Heart right ventricle (tissue), 16 donors: ENCODE measurements at places on chromosomes 12 and 14. TPM values are rescaled to one million over a fixed set of nuclear protein-coding genes. Genes with fewer than 3 reads are reported as not detected.

DNA sequence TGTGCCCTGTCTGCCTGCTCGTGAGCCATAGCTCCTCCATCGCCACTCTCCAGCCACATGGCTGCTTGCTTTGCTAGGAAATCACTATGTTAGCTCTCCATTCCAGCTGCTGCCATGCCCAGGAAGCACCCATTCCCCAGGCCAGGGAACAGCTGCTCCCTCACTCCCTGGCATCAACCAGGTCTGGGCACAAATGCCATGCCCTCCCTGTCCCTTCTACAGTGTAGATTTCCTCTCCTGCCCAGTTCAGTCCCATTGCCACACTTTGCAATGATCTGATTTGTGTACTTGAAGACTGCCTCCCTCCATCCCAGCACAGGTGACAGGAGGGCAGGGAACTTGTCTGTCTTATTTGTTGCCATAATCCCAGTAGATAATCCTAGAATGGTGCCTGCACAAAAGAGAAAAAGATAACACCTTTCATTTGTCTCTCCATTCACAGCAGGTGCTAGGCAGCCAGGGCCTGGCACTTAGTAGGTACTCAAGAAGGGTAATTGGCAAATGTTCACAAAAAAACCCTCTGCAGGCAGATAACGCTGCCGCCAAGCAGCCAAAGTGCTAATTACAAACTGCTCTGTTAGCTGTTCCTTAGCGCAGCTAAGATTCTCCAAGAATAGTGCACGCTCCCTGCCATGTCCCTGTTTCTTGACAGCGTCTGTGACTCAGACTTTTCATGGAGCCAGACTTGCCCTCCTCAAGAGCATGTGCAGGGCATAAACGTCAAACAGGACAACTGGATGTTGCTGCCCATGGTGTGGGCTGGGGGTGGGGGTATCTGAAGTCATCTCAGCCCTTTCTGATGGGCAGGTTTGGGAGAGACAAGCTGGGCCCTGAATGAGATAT lies 69.1 kb downstream of the ARL6IP4 start:
- no peak for DNase-seq

Gene IL23A
- 0.20 TPM for polyA plus RNA-seq

GRCh38 chr12:17079251-17079909 lies 473.4 kb upstream of the LMO3 start:
- DNase-seq = no peak

Gene IL26
- not detected for polyA plus RNA-seq

GRCh38 chr12:77816196-77816595 lies 14.5 kb upstream of the NAV3 start:
- no peak for DNase-seq

DNA sequence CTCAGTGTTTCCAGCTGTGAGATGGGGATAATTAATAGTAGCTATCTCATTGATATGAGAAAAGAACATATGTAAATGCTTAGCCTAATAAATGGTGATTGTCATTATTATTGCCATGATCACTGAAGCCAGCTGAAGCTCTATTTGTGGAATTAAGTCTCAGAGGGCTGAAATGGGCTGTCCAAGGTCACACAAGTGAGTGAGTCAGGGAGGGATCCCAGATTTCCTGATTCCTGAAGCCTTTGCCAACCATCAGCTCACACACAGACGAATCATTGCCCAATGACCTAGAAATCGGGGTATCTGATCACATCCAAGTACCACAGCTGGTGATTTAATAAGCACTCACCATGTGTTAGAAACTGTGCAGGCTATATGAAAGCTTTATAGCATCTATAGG lies 21.6 kb upstream of the TMEM229B start:
- DNase-seq = no peak

DNA sequence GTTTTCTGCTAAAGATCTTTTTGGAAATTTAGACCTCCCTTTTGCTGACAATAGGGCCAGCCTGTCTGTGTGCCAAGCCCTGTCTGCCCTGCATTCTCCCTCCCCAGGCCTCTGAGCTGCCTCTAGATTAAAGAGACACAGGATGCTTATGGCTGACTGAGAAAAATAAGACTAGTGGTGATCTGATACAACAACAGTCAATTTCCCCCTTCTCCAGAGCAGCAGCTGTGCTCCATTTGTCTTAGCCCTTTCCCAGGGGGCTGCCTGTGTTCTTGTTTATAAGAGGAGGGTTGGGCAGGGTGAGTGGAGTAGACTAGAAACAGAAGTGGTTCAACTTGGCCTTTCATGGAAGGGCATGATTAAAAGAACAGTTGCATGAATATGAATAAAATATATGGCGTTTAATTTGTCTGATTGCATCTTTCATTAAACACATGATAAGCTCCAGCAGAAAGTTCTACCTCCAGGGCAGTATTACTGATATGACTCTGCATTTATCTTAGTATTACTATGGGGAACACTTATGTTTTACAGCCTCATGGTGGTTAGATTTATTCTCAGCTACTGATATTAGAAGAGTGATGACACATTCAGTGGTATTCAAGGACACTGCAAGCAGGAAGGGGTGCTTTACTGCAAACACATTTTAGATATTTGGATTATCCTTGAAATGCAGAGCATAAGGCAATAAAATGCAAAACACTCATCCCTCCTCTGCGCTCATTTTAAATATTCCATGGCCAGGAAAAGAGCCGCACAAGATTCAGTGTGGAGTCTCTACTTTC lies 150.2 kb upstream of the CLEC14A start:
- DNase-seq = peak; percentile 8

DNA sequence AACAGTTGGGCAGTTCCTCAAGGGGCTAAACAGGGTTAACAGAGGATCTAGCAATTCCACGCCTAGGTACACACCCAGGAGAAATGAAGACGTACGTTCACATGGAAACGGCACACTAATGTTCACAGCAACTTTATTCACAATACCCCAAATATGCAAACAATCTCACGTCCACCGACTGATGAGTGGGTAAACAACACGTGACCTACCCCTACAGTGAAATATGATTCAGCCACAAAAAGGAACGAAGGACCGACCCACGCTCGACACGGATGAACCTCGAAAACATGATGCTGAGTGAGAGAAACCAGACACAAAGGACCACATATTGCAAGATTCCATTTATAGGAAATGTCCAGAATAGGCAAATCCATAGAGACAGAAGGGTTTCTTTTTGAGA lies 112.7 kb downstream of the NCOR2 start:
- no peak for DNase-seq

GRCh38 chr14:68643673-68644072 lies 149.2 kb downstream of the ZFP36L1 start:
- no peak for DNase-seq

DNA sequence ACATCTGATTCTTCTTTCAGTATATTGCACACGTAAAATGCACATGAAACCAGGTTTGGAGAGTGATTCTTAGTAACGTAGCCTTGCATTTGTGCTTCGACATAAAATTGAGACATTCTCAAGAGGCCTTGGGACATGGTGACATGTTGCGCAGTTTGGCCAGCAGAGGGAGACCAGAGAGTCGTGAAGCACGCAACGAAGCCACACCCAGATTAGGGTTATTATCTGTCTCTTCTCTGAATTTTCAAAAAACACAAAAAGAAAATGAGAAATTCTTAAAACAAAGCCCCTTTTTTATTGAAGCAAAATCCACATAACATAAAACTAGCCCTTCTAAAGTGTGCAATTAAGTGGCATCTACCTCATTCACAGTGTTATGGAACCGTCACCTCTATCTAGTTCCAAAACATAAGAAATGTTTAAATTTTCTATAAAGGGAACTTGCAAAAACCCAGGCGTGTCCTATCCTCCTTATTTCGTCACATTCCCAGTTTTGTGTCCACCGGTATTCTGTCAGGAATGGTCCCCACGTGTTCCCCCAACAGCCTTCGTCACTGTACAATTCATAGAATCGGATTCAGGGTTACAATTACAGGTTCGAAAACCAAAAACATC lies 108.8 kb upstream of the ATF7IP start:
- DNase-seq = peak; percentile 82

- DNase-seq = peak; percentile 60
Observed at GRCh38 chr12:9163392-9163791, 44.8 kb downstream of the PZP start.

- DNase-seq = no peak
Observed at GRCh38 chr12:96219700-96220206, 25.6 kb downstream of the ELK3 start.

GRCh38 chr12:100199347-100200149 lies 1.1 kb upstream of the ACTR6 start:
- DNase-seq = peak; percentile 41

DNA sequence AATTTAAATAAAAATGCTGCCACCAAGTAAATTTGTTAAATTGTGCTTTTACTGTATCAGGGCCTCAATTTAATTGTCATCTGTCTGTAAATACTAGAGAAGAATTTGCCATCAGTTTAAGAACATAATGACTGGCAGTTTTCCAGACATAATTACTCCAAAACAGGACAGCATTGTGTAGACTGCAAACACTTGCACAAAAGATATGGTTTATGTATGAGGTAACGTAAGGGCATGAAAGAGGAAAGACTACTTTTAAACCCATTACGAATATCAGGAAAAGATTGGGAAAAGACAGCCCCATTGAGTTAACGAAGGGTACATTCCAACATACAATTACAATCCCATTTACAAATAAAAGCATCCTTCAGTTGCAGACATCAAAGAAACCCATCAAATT lies 59.8 kb upstream of the KRR1 start:
- no peak for DNase-seq

Gene E2F7
- polyA plus RNA-seq = 0.29 TPM

DNA sequence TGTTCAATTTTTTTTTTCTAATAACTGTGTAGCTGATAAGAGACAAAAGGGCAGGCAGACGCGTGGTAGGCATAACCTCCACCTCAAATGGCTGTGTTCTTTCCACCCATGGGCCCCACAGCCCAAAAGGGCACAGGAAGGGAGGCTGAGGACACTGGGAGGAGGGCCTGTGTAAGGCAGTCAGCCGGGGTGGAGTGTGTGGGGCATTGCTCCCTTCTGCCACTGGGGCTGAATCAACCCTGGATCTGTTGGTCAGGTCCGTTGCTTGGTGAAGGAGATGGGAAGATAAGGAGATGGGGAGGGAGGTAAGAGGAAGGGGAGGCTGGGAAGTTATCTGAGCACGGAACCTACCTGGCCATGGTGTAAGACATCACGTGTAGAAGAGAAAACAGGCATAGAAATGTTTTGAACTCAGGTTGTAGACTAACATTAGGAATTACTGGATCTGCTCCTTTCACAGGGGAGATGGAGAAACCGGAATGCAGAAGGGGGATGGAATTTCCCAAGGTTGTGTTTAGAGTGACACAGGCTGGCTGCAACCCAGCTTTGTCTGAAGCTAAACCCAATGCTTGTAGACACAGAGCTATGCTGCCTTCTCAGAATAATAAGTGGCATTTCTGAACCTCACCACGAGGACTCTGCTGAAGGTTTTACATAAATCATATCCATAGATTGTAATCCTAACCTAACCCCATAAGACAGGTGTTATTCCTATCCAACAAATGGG lies 138.5 kb upstream of the NOS1 start:
- no peak for DNase-seq

Gene GARIN6
- not detected for polyA plus RNA-seq

- DNase-seq = no peak
Observed at GRCh38 chr12:90254796-90255195, 546.2 kb upstream of the ATP2B1 start.

- DNase-seq = no peak
Observed at GRCh38 chr12:2644683-2645405, 149.9 kb upstream of the FKBP4 start.

Gene RERG
- polyA plus RNA-seq = 9.7 TPM

GRCh38 chr14:100982353-100982752 lies 78.8 kb upstream of the RTL1 start:
- no peak for DNase-seq

- no peak for DNase-seq
Observed at GRCh38 chr14:33692762-33693161, 258.1 kb downstream of the EGLN3 start.

DNA sequence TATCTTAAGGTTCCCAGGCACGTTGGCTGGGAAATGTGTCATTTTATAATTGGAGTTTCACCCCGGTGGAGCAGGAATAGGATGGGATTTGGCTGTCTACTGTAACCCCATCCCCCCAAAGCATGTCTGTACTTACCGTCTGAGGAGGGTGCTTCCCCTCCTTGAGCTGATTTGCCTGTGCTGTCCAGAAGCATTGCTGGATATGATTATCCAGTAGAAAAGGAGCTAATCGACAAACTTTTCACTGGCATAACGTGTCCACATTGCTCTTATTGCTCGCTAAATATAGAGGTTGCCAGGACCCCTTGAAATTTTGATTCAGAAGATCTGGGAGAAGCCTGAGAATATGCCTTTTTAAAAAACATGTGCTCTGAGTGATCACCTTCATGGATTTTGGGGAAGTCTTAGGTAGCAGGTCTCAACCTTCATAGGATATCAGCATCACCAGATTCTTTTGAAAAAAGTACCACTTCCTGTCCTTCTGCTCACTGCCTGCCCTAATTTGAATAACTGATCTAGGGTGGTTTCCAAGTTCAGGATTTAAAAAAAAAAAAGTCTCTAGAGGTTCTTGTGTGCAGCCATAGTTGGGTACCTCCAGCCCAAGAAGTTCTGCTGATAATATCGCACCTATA lies 80.4 kb upstream of the KCNA1 start:
- no peak for DNase-seq

Gene OTOGL
- polyA plus RNA-seq = 0.04 TPM

DNA sequence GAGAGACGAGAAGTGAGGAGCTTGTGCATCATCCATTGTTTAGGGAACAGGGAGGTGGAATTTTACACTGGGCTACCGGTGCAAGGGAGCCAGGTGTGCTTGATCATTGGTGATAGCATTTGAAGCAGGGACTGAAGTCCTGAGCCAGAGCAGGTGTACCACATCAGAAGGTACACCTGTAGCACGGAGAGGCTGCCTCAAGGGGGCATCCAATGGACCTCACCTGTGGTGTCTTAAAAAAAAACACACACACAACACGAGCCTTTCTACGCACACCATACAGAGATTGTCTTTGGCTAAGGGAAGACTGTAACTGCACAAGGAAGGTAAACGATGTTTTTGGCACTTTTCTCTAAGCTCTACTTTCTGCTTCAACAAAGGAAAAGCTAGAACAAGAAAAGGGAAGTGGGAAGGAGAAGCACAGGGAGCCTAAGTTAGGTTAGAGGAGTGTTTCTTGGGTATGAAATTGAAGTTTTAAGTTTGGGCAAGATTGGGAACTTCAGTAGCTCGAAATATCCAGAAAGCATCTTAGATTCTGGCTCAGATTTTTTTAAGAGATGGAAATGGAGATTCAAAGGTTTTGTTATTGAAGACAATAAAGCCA lies 334.3 kb upstream of the FBXO33 start:
- no peak for DNase-seq

Gene RNF212B
- not detected for polyA plus RNA-seq

Gene TMEM132D
- polyA plus RNA-seq = not detected
